CD4-positive, alpha-beta T cell treated with Interleukin-6 for 4 hours (primary cell): ENCODE measurements at places on chromosomes 3 and 15.

- no peak for DNase-seq
Measured at GRCh38 chr3:100966807-100967206, 26.4 kb downstream of the ABI3BP start.

- no peak for DNase-seq
Measured at GRCh38 chr3:9870978-9871377, 9.1 kb downstream of the CIDEC start.

DNA sequence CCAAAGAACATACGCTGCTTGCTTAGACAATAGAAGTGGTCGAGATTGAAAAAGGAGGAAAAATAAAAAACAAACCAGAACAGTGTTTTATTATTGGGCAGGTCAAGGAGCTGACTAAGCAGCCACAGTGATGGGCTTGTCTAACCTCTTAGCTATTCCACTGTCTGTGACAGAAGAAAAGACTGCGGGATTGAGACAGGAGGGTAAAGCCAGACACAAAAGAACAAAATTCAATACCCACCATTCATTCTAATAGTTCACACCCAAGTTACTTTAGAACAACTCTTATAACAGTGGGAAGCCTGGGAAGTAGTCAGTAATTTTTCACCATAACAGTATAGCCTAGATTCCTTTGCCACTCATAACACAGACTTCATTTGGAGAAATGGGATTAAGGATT, 435.4 kb downstream of the MFSD1 start:
- DNase-seq: no peak

GRCh38 chr3:129211772-129212171, 28.1 kb upstream of the CNBP start:
- no peak for DNase-seq

DNA sequence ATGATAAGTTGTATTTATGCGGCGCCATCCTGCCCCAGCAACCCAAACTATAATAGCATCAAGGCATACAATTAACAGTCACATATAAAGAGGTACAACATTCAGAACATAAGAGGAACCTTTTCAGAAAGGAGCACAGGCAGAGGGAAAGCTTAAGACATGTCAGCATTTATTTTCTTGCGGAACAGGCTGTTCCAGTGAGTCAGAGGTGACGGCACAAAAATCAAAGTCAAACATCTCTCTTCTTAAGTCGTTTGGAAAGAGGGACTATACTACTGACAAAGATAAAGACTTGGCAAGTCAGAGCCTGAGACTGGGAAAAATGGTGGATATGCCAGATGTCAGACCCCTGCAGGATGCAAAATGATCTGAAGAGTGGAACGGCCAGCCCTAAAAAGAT, 128.4 kb downstream of the CTNNB1 start:
- no peak for DNase-seq

DNA sequence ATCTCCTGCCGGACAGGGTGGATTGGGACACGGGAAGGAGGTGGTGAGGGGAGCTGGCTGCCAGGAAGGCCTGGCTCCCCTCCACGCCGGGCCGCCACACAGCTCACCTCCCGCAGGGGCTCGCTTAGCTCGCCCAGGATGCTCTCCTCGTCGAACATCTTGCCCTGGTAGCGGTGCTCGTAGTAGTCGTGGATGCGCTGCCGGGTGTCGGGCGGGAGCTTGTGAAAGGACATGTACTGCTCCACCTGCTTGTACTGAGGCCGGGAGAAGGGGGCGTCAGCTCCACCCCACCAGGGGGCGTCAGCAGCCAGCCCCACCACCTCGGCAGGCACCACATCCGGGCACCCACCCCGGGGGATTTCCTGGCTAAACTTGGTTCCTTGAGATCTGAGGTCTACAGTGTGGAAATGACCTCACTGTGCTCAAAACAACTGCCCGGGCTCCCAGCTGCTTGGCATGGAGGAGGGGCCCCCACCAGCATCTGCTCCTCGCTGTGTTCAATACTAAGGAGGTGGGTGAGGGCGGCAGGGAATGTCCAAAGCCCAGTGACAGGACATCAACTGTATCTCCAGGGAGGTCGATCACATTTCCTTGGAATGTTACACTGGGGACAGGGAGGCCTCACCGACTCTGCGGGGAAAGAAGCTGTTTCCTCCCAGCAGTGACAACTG, 43.4 kb downstream of the HCN4 start:
- no peak for DNase-seq

DNA sequence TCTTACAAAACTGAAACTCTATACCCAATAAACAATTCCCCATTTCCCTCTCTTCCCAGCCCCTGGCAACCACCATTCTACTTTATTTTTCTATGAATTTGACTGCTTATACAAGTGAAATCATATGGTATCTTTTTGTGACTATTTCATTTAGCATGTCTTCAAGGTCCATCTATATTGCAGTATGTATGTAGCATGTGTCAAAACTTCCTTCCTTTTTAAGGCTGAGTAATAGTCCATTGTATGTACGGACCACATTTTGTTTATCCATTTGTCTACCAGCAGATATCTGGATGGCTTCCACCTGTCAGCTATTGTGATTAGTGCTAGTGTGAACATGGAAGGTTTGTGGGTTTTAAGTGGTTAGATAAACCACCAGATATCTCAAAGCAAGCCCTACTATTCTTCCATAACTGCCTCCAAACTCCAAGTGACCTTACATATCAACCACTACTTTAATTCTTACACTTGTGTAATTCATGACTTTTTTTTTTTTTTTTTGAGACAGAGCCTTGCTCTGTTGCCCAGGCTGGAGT, 134.7 kb downstream of the TMCC1 start:
- no peak for DNase-seq

- DNase-seq: peak; percentile 77
Measured at GRCh38 chr3:113002679-113003078, 11.9 kb downstream of the GTPBP8 start.

DNA sequence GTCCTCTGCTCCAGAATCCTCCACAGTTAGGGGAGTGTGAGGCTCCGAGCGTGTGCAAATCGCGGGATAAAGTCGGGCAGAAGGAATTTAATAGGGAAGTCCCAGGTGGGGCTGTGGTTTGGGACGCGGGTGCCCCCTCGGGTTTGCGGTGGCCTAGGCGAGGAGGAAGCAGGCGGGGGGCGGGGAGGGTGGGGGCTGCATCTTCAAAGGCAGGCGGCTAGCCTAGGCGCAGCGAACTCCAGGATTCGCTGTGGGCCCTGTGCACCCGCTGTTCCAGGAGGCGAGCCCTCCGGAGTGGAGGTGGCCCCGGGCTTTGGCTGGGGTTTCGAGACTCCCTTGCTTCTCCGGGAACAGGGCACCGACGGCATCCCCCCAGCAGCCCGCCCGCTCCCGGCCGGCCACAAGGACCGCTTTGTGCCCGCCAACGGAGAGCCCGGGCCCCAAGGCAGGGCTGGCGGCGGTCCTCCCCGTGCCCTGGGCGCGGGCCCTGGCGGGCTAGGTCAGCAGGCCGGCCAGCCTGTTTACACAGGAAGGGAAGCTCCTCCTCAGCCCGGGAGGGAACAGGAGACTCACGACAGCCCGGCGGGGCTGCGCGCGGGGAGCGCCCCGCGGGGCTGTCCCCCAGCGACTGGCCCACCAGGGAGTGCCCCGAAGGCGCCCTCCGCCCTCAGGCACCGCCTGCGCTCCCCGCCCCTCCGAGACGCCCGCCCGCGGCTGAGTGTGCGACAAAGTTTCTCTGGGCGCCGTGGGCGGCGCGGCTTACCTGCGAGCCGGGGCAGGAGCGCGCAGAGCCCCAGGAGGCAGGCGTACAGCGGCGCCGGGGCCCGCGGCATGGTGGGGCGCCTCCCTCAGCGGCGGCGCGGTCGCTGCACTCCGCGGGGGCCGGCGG, 753 bp downstream of the ITGB5 start:
- peak; percentile 11 for DNase-seq

DNA sequence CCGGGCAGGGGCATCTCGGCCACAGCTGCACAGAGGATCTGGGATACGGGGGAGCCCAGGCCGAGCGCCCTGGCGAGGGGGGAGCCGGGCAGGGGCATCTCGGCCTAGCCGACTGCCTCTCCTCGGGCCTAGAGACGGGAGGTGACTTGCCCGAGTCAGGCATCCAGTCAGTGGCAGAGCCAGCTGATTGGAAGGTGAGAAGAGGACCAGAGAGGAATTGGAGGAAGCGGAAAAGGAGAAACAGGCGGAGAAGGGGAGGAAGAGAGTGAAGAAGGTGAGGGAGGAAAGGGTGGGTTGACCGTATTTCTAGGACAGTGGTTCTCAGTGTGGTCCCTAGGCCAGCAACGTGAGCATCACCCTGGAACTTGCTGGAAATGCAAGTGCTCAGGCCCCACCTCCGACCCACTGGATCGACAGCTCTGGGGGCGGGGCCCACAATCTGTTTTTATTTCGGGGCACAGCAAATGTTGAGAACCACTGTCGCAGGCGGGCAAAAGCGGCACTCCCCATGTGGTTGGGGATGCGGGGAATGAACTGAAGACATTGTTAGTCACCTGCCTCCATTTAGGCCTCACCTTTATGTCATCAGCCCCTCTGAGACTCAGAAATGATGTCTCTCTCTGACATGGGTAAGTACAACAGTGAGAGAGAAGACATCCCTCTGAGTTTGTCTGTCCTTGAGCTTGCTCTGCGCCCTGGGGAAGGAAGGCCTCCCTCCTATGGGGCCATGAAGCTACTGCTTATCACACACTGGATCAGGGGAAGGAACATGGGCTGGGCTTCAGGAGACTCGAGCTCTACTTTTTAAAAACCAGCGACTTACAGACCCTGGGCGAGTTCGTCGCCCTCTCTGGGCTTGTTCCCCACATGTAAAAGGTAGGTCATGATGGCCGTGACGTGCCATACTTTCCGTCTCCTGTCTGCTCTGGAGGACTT, 1.0 kb upstream of the MELTF start:
- no peak for DNase-seq

DNA sequence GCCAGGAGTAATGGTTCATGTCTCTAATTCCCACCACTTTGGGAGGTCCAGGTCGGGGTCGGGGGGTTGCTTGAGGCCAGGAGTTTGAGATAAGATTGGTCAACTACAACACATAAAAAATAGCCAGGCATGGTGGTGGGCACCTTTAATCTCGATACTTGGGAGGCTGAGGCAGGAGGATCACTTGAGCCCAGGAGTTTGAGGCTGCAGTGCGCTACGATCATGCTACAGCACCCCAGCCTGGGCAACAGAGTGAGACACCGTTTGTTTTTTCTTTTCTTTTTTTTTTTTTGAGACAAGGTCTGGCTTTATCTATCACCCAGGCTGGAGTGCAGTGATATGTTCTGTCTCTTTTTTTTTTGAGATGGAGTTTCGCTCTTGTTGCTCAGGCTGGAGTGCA, 1.3 kb upstream of the VPS33B start:
- no peak for DNase-seq

DNA sequence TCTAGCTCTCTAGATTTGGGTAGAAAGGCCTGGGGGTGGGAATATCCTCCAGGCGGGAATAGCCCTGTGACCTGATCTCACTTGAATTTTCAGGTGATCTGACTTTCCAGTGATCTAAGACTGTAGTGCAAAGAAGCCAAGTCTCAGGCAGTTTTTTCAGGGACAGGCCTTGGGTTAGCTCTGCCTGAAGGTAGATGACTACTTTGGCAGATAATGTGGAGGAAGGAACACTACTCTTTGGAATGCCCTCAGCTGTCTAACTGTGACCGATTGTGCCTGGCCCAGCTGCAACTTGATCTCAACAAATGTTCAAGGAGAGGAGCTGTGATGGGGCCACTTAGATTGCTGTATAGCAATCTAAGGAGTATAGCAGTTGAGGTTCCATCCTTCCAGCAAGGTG, 193.7 kb downstream of the TCF12 start:
- no peak for DNase-seq

DNA sequence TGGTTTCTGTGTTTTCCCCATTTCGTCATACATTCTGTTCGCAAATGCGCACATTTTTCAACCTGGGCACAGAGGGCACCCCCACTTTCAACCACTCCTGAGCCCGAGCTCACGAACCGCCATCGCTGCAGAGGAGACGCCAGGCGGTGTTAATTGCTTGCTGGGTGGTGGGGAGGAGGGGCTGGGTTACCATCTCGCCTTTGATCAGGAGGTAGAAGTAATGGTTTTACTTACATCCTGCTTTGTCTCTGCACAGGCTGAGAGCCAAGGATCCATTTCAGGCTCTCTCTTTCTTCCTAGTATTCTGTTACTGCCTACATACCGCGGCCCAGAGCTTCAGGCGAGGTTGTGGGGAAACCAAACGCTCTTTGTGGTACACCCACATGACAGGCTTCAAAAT, 177.3 kb upstream of the WNT5A start:
- peak; percentile 19 for DNase-seq

DNA sequence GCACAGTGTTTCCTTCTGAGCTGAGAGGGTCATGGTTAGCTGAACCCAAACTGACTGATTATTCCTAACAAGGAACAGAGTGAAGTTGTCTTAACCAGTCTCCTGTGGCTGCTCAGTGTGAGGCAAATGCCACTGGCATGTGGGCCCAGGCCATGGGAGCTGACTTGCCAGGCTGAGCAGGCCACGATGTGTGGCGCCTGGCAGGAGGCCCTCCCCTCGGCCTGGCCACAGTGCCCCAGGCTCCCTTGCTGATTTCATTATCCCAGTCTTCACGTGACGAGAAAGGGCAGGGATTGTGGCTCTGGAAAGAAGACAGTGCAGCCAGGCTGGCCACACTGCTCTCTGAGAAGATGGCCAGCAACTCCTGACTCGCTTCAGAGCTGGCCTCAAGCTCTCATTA, 58.8 kb downstream of the SLCO2A1 start:
- DNase-seq: no peak

DNA sequence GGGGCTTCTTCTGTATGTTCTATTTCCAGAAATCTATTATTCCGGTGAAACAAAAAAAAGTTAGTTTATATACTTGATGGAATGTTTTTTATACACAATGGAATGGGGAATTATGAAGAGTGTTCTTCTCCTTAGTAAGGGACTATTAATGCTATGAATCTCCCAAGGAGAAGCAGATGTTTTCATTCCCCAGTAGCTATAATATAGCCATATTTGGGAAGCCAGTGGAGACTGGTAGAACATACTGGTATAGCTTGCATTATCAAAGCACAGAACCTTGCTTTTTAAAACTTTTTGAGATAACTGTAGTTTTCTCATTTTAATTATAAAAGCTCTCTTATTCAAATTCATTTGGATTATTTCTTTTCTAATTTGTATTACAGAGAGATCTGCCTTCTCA, 38.3 kb downstream of the ADGRG7 start:
- no peak for DNase-seq

GRCh38 chr3:44795197-44795596, 33.6 kb downstream of the KIF15 start:
- no peak for DNase-seq
